ENCODE measurements at places on chromosomes 16 and 17. TPM values are rescaled to one million over a fixed set of nuclear protein-coding genes. Genes with fewer than 3 reads are reported as not detected.

DNA sequence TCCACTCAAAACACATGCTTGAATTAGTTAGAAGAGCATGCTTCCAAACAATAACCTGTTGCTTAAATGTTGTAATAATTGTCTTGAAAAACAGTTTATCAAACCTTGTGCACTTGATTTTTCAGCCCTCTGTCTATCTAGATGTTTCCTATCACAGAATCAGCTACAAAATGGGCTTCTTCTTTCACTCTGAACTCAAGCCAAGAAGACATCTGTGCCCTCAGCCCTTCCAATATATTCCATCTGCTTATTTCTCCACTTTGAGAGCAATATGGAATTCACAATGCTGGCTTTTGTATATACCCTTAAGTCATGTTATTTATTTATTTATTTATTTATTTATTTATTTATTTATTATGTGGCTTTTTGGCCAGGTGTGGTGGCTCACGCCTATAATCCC lies 234.2 kb downstream of the TOX3 start:
- DNase-seq = no peak
- no peaks in the 10 kb centered on the region for H3K4me1 ChIP-seq
- H3K4me3 ChIP-seq = no peak overlapping the region
- no peaks in the 10 kb centered on the region for H3K36me3 ChIP-seq

DNA sequence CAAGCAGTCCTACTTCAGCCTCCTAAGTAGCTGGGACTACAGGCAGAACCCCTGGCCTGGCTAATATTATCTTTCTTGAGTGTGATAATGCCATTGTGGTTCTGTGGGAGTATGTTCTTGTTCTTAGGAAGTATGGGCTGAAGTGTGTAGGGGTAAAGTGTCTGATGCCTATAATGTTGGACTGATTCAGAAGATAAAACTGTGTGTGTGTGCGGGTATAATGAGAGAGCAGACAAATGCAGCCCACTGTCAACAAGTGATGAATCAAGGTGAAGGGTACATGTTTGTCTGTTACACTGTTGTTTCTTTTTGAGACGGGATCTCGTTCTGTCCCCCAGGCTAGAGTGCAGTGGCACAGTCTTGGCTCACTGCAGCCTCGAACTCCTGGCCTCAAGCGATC lies 127.5 kb downstream of the CLEC16A start:
- H3K27ac ChIP-seq = no peak overlapping the region
- peaks cover 17% of the 10 kb centered on the region for H3K4me1 ChIP-seq
- DNase-seq = no peak
- no peak overlapping the region for H3K4me3 ChIP-seq

DNA sequence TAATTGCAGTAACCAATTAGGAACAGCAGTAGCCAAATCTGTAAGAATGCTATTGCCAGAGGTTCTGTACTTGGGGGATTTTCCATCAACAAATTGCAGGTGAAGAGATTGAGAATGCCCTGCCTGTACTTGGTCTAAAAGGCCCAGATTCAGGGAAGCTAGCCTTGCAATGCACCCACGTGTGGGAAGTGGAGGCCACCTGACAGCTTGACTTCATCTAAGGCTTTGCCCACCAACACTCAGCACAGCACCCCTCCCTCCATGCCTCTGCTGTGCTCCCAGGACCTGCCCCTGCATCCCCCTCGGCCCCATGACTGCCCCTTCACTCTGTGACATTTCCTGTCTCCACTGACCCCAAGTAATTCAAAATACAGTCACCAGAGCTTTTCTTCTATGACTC lies 79.1 kb upstream of the CDH5 start:
- H3K27ac ChIP-seq = no peak overlapping the region
- H3K4me1 ChIP-seq = no peaks in the 10 kb centered on the region
- H3K4me3 ChIP-seq = no peak overlapping the region
- DNase-seq = no peak
- no peaks in the 10 kb centered on the region for H3K36me3 ChIP-seq
- no peaks in the 10 kb centered on the region for H3K27me3 ChIP-seq

GRCh38 chr17:69605571-69605970 lies 191.1 kb downstream of the MAP2K6 start:
- no peak for DNase-seq
- peaks cover 6% of the 10 kb centered on the region for H3K4me1 ChIP-seq
- no peaks in the 10 kb centered on the region for H3K27me3 ChIP-seq

The CDH13 gene
- not detected for total RNA-seq

The MPV17L gene
- 0.18 TPM for total RNA-seq

The INCA1 gene
- 0.37 TPM for total RNA-seq
